CD8-positive, alpha-beta memory T cell (primary cell): ENCODE measurements at places on chromosomes 5 and 9.

DNA sequence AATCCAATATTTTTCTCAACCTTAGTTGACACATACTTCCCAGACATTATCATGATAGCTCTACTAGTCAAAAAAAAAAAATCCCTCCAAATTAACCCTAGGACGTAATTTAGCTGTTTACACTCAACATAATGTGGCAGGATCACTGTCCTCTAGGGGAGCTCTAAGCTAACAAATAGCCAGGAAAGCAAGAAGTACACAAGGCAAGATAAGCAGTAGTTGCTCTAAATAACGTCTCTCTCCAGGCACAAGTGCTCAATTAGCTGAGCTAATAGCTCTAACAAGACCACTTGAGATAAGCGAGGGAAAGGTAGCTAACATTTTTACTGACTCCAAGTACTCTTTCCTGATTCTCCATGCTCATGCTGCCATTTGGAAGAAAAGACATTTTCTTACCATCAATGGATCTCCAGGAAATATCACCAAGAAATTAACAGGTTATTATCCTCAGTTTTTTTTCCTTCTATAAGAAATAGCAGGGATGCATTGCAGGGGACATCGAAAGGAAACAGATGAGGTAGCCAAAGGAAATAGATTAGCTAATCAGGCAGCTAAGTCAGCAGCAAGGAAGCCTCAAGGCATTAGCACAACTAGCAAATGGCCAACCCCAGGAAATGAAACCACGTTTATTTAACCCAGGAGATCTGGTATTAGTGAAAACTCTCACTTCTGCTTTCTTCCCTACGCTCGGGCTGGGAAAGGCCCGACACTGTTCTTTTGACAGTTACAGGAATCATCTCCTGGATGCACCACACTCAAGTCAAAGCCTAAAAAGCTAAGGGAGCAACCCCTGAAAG is 614.1 kb downstream of the PTPRD start:
- no peak for DNase-seq

GRCh38 chr5:179606071-179606909 is 17.2 kb downstream of the HNRNPH1 start:
- DNase-seq, result no peak

- no peak for DNase-seq
Measured at GRCh38 chr9:14302405-14302804, 11.5 kb downstream of the NFIB start.

DNA sequence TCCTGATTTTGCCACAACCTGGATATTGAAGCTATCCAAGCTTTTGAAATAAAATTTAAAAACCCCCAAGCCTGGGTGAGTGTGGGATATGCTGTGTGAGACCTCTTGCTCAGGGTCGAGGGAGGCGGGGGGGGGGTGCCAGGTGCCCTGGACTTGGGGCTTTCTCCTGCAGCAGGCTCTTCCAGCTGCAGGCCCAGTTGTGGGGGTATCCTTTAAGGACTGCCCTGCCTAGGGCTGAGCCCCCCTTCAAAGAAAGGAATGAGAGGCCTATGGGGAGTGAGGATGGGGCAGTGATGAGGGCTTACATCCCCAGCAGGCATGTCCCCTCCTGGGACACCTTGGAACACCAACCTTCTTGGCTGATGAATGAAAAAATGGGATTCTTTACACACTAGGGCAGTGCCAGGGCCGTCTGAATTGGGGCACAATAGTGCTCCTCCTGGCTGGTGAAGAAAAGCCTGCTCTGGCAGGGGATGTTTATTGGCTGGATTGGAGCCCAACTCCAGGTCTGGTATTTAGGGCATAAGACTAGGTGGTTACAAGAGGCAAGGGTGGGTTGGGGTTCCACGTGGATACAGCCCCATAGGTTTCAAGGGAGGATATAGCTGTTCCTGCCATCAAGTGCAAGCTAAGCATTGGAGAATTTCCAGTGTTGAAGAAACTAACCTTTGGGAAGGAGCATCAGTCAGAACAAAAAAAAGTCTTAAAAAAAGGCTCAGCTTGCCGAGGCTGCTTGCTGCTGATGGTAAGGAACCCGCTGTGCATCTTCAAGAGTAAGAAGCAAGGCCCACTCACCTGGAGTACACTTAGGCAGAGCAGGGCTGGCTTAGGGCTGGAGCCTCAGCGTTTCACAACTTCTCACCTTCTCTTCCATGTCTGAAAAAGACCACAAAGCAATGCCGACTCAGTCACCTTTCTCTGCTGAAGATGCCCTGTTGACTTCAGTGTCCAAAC is 7.0 kb downstream of the HNRNPAB start:
- no peak for DNase-seq

DNA sequence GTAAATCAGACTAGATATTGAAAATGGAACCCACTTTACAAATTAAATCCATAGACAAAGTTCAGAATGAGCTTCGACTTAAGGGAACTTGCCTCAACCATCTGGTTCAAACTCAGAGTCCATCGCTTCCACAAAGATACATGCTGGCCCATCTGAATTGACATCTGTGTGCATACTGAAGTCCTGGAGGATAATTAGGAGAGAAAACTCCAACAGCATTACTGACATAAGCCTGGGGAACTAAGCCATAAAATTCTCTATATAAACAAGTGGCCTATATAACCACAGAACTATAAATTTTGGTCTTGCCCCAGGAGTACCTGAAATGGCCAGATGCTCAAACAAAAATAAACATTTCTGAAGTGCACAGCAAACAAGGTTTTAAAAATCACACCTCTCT is 94.4 kb downstream of the IZUMO3 start:
- DNase-seq, result no peak

GRCh38 chr5:180684623-180685161 is 35.3 kb upstream of the FLT4 start:
- DNase-seq, result no peak

GRCh38 chr5:31847354-31847753 is 208.4 kb downstream of the PDZD2 start:
- DNase-seq, result no peak

DNA sequence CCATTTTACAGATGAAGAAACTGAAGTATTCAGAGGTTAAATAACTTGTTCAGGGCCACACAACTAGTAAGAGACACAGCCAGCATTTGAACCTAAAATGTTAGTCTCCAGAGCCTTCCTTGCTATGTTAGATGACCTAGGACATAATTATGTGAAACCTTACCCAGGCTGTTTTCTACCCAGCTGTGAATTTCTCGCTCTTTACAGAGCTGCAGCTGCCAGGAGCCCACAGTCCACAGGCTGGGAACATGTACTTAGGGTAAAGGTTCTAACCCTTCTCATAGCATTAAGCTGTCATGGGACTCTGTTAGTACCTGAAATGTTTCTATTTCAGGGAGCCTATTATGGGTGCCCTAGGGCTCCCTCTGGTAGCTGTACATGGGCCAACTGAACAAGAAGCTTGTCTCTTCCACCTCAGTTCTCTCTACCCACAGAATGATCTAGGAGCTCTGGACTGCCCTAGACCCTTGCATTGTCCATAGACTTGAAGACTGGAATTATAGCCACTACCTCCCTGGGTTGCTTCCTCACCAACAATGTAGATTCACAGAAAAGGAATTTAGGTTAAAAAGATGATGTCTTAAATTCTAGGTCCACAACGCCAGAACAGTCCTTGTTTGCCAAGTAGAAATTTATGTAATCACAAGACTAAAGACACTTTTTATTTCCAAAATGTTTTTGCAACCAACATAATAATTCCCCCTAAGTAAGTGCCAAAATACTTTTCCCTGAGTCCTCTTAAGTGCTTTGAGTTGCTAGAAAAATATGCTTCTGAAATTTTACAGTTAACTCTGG is 262.9 kb downstream of the PIK3R1 start:
- no peak for DNase-seq

DNA sequence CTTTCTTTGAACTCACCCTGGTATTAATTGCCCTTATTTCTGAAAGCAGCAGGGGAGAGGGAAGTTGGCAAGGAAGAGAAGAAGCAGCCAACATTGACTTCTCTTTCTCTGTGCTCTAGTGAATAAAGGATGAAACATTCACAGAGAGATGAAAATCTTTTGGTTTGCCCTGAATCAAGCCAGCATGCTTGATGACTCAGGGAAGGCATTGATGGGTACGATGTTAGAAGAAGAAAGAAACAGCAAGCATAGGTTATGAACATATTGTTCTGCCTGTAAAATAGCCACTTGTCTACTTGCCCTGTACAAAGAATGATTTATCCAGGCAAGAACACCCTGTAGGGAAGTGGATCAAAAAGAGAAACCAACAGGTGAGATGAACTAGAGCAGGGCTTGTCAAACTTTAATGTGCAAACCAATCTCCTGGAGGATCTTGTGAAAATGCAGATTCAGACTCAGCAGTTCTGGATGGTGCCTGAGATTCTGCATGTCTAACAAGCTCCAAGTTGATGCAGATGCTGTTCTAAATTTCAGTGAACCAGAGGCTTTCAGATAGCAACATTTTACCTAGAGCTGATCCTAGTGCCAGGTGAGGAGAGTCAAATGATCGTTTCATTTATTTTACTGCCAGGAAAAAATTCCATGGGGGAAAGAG is 586.6 kb upstream of the TLE4 start:
- no peak for DNase-seq

DNA sequence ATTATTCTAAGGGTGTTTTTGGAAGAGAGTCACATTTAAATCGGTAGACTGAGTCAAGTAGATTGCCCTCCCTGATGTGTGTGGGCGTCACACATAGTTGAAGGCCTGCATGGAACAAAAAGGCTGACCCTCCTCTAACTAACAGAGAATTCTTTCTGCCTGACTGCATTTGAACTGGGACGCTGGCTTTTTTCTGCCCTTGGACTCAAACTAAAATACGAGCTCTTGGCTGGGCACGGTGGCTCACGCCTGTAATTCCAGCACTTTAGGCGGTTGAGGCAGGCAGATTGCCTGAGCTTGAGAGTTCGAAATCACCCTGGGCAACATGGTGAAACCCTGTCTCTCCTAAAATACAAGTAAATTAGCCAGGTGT is 209.4 kb downstream of the MAN2A1 start:
- no peak for DNase-seq

DNA sequence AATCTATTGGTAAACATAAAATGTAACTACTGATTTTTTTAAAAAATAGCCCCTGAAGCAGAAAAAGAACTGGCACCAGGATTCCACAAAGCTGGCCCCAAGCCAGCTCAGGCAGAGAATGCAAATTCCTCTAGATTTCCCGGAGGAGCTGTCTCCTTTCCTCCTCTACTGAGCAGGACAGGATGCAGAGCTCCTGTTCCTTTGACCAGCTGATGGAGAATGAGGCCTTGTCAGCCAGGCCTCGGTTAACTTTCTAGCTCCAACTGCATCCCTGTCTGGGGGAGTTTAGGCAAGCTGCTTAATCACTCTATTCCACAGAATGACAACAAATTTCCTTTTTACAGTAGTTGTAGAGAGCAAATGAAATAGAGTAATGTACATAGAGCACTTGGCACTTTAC is 155.5 kb downstream of the GNAQ start:
- DNase-seq, result no peak
